LoVo (cell line): ENCODE measurements at places on chromosomes 13 and 19.

DNA sequence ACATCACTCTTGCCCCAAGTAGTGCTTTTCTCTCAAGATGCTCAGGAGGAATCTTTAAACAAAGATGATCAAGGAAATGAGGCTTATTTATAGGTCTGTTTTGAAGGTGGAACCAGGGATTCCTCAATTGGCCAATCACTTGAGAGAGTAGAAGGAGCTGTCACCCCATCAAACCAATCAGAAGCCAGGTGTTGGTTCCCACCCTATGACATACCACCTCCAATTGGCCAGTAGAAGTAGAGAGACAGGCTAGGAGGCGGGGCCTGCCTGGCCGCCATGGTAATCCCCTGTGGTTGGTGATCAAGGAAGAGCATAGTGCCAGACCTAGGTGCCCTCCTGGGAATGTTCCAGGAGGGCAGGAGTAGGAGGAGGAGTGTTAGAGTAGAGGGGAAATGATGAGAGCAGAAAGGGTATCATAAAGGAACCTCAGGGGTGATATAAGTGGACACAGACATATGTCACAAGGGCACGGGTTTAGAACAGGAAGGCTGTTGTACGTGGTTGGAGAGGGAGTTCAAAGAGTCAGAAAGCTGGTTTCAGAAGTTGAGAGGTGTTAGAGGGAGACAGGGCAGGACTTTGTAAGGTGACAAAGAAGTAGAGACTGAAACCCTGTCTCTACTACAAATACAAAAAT lies 10.5 kb downstream of the PMIS2 start:
- no peak for DNase-seq

- no peak for DNase-seq
Measured at GRCh38 chr13:50187352-50188029, 172.2 kb downstream of the KCNRG start.

DNA sequence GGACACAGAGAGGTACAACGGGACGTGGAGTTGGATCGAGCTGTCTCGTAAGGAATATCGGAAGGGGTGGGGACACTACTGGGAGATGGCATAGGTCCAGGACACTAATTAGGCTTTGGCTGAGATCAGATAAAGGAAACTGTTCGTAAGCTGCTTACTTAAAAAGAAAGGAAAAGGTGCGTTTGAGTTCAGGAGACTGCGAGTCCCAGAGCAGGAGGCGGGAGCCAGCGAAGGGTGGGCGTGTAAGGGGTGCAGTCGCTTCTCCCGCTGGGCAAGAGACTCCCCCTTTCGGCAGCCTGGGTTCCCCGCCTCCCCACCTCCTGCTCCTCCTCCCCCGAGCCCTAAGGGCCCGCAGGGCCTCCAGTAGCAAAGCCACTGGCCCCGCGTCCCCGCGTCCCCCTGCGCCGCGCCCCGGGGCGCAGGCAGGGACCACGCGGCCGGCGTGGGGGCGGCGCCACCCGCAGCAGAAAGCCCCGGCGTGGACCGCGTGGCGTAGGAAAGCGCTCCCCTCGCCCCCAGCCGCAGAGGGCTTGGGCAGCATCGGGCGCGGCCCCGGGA lies 547 bp downstream of the ABCC4 start:
- DNase-seq: peak; percentile 56

- no peak for DNase-seq
Measured at GRCh38 chr19:3179739-3180293, 1.2 kb downstream of the S1PR4 start.

- DNase-seq: peak; percentile 21
Measured at GRCh38 chr13:34462843-34463242, 479.2 kb upstream of the NBEA start.

DNA sequence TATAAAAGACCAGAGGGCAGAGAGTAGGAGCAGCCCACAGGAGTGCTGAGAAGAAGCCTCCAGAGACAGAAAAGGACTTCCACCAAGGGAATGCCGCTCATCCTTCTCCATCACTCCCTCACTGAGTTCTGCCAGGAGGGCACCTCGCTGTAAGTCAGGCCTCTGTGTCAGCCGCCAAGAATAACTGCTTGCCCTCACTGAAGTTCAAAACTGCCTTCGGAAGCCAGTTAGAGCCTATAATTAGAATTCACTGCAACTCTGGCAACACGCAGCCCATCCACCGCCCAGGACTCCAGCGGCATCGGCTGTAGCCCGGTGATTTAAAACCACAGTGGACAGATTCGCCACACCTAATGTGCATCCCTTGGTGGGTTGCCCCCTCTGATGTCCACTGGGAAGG lies 281.8 kb upstream of the ZNF507 start:
- DNase-seq: no peak

DNA sequence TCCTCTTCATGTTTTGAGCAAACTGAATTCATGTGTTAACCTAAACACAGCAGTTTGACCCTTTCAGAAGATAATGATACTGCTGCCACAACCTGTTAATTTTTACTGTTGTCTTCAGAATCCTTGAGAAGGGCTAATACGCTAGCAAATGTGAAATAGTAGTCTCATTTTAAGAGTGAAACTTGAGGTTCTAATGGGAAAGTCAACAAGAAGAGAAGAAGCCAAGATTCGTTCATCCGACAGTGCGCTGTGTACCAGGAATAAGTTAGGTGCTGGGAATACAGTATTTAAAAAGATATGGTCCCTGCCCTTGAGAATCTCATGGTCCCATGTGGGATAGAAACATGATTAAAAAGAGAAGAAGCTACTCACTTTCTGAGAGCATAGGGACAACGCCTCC lies 134.4 kb downstream of the KL start:
- no peak for DNase-seq

DNA sequence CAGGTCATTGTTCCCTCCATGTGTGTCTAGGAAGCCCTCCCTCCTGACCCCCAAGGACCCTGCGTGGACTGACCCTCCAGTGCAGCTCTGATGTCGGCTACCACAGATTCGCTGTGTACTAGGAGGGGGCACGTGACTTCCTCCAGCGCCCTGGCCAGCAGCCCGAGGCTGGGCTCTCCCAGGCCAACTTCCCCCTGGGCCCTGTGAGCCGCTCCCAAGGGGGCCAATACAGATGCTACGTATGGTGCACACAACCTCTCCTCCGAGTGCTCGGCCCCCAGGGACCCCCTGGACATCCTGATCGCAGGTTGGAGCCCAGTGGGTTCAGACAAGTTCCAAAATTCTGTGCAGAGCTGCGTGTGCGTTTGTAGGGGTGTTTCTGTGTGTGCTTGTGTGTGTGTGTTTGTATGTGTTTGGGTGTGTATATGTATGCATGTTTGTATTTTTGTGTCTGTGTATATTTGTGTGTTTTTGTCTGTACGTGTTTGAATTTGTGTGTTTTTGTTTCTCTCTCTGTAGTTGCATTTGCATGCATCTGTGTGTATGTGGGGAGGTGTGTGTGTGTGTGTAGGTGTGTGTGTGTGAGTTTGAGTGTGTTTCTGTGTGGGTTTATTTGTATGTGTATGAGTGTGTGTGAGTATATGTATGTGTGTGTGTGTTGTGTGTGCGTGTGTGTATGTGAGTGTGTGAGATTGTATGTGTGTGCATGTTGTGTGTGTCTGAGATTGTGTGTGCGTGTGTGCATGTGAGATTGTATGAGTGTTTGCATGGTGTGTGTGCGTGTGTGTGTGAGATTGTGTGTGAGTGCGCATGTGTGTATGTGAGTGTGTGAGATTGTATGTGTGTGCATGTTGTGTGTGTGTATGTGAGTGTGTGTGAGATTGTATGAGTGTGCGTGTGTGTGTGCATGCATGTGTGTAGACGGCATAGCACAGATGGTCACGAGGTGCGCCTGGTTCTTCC lies 21.4 kb upstream of the LILRA2 start:
- no peak for DNase-seq

DNA sequence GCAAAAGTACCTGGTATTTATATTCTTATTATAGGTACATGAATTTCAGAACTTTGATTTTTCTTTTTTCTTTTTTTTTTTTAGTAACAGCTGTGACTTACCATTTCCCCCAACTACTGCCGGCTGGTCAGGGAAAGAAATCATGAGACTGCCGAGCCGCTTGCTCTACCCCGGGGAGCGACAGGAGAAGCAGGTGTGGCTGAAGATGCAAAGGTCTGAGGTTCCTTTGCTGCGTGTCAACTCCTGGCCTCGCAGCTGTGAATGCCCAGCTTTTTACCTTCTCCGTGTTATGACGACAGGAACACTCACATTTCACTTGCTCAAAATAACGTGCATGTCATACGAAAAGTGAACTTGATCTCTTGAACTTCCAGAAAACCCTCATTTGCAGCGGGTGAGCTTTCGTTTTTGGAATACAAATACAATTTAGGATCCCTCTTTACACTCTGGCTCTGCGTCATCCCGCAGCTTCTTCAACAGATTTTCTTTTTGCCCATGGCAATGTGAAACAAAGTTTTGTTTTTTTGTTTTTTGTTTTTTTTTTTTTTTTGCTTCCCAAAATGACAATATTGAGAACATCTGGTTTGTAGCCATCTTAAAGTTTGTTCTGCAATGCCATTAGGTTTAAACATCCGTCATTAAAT lies 117.9 kb downstream of the EFNB2 start:
- no peak for DNase-seq

DNA sequence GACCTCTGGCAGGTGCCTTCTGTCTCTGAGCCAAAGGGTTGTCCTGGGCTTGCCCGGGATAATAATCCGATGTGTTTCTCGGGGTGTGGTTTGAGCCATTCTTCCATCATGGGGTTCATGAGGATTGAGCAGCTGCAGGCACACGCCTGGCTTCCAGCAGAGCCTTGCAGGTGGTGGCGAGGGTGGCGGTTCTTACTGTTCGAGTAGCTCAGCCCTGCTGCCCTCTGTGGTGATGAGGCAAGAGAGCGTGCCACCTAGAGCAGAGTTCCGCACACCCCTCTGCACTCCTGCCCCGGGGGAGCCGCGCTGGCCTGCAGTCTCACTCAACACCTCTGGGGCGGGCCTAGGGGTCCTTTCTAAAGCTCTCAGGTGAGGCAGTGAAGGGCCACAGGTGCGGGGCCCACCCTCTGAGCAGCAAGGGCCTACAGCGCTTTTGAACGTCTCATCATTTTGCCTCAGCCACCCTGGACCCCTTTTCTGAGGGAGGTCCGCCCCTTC lies 3.8 kb downstream of the SCN1B start:
- no peak for DNase-seq

DNA sequence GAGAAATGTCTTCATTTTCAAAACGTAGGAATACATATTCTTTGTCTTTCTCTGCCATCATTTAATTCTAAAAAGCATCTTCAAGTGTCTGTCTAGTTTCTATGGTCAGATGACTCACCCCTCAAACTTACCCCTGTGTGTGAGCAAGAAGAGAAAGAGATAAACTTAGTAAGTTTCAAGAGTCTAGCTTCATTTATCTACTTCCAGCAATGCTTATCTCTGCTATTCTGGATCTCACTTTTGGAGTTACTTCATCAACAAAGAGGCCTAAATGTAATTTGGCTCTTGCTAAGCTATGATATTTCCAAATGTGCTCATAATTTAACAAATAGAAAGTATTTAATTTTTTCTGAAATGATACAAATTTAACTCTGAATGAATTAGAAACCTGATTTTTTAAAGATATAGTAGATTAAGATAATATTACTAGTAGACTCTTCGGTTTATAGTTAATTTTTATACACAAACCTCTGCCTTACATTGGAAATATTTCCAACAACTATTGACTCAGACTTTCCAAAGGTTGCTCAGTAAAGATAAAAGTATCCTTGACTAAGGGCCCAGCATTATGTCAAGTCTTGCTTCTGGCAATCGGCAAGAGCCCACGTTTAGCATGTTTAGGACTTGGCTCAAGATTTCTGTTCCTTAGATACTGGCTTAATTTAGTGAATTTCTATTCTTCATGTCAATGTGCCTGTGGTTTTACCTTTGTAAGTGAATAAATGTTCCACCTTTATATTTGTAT lies 1511.0 kb upstream of the SLC10A2 start:
- DNase-seq: no peak

DNA sequence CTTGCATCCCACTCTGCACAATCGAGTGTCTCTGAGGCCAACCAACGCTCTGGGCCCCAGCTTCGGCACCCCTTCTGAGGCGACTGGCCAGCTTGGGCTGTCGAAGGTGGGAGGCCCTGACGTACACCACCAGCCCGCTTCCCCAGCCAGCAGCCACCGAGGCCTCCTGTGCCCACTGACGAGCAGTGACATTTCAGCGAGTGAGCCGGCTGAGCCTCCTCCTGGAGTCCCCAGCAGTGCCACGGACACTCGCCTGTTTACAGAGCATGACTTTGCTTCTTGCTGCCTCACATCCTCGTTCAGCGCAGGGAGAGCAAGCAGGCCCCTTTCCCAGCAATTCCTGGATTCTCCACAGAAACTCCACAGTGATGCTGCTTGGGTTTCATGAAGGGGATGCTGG lies 240.2 kb upstream of the MAB21L1 start:
- no peak for DNase-seq

DNA sequence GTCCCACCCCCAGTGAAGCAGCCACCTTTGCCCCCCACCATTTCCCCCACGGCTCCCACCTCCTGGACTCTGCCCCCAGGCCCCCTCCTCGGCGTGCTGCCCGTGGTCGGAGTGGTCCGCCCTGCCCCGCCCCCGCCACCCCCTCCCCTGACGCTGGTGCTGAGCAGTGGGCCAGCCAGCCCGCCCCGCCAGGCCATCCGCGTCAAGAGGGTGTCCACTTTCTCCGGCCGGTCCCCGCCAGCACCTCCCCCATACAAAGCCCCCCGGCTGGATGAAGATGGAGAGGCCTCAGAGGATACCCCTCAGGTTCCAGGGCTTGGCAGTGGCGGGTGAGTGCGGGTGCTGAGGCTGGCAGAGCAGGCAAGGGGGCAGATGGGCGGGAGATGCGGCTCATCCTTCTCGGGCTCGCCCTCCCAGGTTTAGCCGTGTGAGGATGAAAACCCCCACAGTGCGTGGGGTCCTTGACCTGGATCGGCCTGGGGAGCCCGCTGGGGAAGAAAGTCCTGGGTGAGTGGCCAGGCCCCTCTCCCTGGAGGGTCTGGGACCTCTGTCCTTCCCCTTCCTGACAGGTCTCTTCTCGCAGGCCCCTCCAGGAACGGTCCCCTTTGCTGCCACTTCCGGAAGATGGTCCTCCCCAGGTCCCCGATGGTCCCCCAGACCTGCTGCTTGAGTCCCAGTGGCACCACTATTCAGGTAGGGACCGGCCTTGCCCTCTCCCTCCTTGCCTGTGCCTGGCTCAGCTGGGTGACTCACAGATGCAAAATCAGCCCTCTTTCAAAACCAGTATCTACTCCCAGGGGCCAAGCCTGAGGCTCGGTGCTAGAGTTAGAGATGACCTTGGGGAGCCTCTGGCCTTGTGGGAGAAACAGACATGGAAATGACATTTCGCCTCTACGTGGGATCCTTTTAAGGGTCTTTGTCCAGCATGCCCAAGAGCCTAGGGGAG lies 8.8 kb downstream of the IGFLR1 start:
- no peak for DNase-seq

DNA sequence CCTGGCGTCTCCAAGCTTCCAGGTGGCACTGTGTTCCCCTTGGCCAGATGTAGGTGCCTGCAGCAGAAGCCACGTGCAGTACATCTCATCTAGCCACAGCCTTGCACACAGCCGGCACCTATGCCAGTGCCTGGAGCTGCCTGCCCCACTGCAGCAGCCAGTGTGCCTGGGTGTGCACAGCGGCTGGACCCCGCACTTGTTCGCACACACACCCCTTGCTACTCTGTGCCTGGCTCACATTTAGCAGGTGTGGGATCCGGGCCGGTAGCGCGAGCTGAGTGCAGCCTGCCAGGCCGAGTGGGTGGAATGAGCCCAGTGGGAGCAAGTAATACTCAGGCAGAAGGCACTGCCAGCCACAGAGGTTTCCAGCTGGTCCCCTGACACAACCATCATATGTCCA lies 26.9 kb upstream of the RBM26 start:
- no peak for DNase-seq
